ENCODE measurements at places on chromosomes 4 and X.
A peak's percentile ranks its signal among the peaks of the same experiment; 100 is the strongest.

- DNase-seq: no peak
- H3K4me1 ChIP-seq: peaks cover 11% of the 10 kb centered on the region
- H3K36me3 ChIP-seq: peaks cover 5% of the 10 kb centered on the region
- no peak overlapping the region for H3K27ac ChIP-seq
- H3K27me3 ChIP-seq: no peaks in the 10 kb centered on the region
These were observed 26.0 kb downstream of the ARL13A start for GRCh38 chrX:100995469-100995868.

DNA sequence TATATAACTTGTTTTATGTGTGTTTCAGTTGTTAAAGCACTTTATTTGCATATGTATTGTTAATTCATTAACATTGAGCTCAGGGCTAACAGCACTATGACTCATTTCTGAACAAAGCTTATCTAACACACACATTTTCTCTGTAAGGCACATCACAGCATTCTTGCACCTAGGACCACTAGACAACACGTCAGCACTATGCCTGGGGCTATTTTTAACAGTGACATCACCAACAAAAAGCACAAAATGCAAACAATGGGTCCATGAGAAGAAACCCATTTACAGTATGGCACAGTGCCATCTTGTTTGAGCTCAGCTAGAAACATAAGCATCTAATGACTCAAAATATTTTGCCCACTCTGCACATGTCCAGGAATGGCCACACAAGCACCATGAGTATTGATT lies 124.4 kb downstream of the RELL1 start:
- H3K27me3 ChIP-seq: no peaks in the 10 kb centered on the region
- H3K27ac ChIP-seq: no peak overlapping the region
- DNase-seq: no peak
- H3K4me3 ChIP-seq: no peak overlapping the region
- H3K4me1 ChIP-seq: no peaks in the 10 kb centered on the region

- DNase-seq: no peak
- H3K4me3 ChIP-seq: no peak overlapping the region
- peaks cover 2% of the 10 kb centered on the region for H3K27me3 ChIP-seq
These were observed 8.4 kb upstream of the SORBS2 start for GRCh38 chr4:185820146-185821028.

- H3K4me3 ChIP-seq: no peak overlapping the region
- peaks cover 11% of the 10 kb centered on the region for H3K4me1 ChIP-seq
- peaks cover 20% of the 10 kb centered on the region for H3K27me3 ChIP-seq
These were observed 10.5 kb upstream of the TLR3 start for GRCh38 chr4:186058253-186058979.

GRCh38 chr4:153427363-153428071 lies 38.6 kb upstream of the TMEM131L start:
- H3K36me3 ChIP-seq: peaks cover 13% of the 10 kb centered on the region
- H3K27me3 ChIP-seq: no peaks in the 10 kb centered on the region
- DNase-seq: no peak
- peak overlapping the region; percentile 93 for H3K27ac ChIP-seq

DNA sequence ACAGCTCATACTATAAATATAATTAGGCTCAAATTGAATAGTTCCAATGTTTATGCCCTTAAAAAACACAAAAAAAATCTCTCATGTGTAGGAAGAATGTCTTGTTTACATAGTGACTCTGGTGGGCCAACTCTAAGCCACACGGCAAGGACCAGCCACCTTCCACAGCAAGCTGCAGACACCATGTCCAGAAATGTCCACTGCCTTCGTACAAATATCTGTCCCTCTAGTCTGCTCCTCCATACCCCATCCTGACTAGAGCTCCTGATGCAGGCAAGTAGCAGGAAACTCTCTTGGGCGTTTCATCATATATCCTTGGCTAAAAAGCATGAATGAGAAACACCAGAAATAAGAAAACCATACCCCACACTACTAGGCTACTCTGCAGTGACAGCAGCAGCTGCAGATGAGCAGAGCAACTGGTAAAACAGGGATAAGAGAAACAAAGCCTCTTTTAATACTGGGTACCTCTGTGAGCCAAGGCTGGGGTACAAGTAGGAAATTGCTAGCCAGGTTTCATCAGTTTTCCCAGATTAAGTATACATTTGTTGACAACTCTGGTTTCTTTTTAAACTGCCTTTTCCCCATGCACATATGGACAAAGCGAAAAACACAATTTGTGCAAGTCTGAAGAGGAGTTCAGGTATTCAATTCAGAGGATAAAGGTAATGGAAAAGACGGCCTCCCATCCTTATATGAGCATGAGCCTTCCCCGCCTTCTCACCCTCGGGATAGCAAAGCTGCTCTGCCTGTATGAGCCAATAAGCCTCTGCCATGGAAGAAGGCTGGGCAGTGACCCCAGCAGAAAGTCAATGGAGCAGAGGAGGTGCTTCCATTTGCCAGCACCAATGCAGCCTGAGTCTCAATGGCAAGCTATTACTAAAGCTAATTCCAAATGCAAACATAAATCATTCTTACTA lies 245.4 kb downstream of the DCLK2 start:
- no peak overlapping the region for H3K4me3 ChIP-seq
- peaks cover 7% of the 10 kb centered on the region for H3K36me3 ChIP-seq
- no peaks in the 10 kb centered on the region for H3K4me1 ChIP-seq
- DNase-seq: no peak
- no peak overlapping the region for H3K27ac ChIP-seq

Data from activated CD4-positive, alpha-beta T cell treated with anti-CD3 and anti-CD28 coated beads, Interleukin-2, amount 10 ng/mL, durations not matched to agents 7 days and 5 days (primary cell).